Thymus (tissue), 14 donors: ENCODE measurements at places on chromosomes 7 and 10.

GRCh38 chr7:908159-908581, 31.8 kb downstream of the GET4 start:
- DNase-seq = no peak

- DNase-seq = no peak
Measured at GRCh38 chr7:7264306-7265040, 82.1 kb downstream of the C1GALT1 start.

- no peak for DNase-seq
Measured at GRCh38 chr10:34704526-34705184, 110.4 kb downstream of the PARD3 start.

GRCh38 chr7:66099551-66100407, 14.9 kb upstream of the CRCP start:
- no peak for DNase-seq

GRCh38 chr7:157360483-157361025, 23.8 kb downstream of the DNAJB6 start:
- DNase-seq = no peak

DNA sequence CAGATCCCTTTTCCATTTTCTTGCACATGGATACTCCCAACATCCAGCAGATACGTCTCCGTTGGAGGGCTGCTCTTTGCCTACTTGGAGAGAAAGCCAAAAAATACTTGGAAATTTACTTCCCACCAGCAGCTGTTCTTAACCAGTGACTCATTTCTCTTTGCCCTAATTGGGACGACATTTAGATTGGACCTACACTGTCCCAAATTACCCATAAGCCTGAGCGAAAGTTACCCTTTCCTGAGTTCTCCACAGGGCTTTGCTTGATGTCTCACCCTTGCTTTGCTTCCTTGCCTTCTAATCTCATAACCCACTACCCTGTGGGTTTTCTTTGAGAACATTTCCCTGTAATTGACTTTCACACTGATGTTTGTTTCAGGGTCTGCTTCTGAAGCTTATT, 48.1 kb downstream of the SAMD8 start:
- no peak for DNase-seq

DNA sequence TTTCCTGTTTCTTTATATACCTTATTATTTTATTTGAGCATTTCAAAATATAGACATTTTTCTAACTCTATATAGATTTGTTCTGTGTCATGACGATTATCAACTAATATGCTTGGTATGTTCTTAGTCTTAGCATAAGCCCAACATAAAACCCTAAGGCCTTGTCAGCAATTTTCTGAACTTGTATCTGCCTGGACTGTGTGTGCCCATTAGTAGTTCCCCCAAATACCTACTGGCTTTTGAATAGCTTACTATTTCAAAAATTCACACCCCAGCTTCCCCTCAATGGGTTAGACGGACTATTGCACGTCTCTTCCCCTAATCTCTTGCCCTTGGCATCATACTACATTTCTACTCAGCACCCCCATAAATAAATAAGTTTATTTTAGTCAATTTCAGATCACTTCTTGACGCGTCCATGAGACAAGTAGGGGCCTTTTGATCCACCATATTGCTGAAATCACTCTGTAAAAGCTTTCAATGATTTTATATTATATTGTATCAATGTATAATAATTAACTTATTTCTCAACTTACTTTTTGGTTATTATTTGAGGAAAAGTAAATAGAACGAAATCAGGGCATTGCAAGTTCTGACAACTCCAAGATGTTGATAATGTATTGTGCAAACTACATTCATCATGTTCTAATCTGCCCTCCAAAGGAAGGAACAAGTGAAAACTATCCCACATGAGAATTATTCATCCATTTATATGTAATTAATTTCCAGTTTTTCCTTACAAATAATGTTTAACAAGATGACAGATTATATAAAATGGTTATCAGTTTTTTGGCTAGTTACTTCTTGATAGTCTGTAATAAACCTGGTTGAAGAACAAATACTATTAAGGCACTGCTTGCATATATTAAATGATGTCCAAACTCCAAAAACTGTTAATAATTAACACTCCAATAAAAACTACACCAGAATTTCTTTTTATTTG, 1.1 kb upstream of the AKR1C3 start:
- DNase-seq = no peak

DNA sequence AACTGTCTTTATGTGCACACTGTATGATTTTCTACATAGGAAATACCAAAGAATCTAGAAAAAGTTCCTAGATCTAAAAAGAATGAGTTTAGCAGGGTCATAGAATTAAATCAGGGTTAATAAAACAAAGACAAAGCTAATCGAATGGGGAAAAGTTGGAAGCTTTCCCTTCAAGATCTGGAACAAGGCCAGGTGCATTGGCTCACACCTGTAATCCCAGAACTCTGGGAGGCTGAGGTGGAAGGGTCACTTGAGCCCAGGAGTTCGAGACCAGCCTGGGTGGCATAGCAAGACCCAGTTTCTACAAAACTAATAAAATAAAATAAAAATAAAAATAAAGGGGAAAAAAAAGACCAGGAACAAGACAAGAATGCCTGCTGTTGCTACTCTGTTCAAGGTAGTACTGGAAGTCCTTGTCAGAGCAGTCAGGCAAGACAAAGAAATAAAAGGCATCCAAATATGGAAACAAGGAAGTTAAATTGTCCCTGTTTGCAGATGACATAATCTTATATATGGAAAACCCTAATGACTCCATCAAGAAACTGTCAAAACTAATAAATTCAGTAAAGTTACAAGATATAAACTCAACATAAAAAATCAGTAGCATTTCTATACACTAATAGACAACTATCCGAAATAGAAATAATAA, 76.1 kb upstream of the RHEB start:
- DNase-seq = no peak

DNA sequence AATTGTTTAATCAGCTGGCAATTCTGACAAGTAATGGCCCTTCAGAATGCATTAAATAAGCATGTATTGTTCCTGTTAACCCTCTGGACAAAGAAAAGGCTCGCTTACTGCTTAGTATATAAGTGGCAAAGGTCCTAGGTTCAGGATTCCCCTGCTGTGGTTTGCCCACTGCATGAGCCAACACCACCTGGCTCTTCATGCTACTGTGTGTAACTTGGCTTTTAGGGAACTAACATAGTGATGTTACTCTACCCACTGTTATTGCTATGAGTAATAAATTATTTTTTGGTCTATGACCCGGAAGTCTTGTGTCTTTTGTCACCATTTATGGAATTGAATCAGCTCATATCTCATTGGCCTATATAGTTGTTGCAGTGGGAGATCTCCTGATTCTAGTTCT, 791.7 kb upstream of the PHF14 start:
- no peak for DNase-seq

DNA sequence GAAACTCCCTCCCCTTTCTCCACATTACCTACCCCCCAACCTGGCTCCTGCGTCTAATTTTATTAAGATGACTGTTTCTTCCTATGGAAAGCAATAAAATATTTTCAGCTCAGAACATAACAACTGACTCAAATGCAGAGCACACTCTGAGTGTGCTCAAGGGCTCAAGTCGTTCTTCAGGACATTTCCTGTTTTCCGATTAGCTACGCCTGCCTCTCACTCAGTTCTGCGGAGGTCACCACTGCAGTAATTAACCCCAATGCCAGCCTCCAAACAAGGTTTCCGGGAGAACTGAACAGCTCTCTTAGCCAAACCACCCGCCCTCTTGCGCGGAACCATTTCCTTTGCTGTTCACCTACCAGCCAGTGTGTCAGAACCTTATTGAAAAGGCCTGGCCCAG, 19.3 kb downstream of the MYOF start:
- no peak for DNase-seq

DNA sequence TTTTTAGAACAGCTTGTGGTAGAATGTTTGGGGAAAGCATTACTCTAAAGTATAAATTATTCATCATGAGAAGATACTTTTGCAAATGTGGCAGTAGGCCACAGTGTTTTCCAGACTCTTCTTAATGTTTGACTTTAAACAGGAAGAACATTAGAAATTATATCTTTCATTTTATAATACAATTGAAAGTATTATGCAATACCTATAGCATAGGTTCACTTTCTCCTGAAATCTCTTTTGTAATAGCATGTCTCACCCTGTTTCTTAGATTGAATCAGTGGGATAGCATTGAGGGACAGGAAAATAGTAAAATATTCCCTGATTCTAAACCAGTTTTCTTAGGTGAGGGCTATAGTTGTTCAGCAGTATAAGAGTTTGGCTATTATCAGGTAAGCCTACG, 23.1 kb downstream of the ANKIB1 start:
- DNase-seq = no peak

- DNase-seq = no peak
Measured at GRCh38 chr10:53699684-53700083, 927.1 kb upstream of the MBL2 start.

- DNase-seq = no peak
Measured at GRCh38 chr10:58351616-58352578, 17.1 kb downstream of the UBE2D1 start.

- no peak for DNase-seq
Measured at GRCh38 chr10:122446668-122447423, 7.6 kb upstream of the ARMS2 start.

GRCh38 chr10:114000457-114001010, 43.1 kb upstream of the ADRB1 start:
- DNase-seq = no peak
